Astrocyte (in vitro differentiated cells and primary cell): ENCODE measurements at places on chromosomes 4 and X. TPM values are rescaled to one million over a fixed set of nuclear protein-coding genes. Genes with fewer than 3 reads are reported as not detected.

DNA sequence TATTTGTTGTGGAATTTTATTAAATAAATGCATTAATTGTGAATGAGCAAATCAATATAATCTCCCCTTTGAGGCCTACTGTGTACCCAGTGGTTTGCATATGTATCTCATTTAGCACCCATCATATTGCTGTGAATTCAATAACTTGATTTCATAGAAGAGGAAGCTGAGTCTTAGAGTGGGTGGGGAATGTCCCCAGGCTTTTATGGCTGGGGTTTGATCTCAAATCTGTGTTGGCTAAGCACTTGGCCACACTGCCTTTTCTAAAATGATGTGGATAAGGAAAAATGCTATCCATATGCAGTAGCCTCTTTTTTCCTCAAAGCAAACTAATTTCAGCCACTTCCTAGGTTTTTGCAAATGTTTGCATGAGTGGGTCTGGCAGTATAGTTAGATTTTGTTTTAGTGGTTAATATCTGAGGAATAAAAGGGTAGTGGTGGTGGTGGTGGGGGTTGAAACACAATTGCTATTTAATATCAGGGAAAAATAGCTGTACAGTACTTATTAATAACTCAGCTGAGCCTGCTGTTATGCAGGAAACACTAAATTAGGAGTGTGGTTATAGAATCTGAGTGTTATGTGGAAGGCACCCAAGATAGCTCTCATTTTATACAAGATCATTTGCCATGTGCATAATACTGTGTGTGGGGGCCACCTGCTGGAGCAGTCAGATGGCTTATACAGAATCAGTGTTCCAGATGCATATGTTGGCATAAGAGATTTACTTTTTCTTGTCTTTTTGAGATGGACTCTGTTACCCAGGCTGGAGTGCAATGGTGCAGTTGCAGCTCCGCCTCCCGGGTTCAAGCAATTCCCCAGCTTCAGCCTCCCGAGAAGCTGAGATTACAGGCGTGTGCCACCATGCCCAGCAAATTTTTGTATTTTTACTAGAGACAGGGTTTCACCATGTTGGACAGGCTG, 108.0 kb downstream of the TMEM131L start:
- no peak overlapping the region for H3K4me3 ChIP-seq
- H3K27ac ChIP-seq = no peak overlapping the region
- no peaks in the 10 kb centered on the region for H3K36me3 ChIP-seq
- H3K4me1 ChIP-seq = no peaks in the 10 kb centered on the region

- H3K4me3 ChIP-seq = no peak overlapping the region
- no peaks in the 10 kb centered on the region for H3K36me3 ChIP-seq
- H3K4me1 ChIP-seq = peaks cover 7% of the 10 kb centered on the region
- DNase-seq = peak; percentile 89
- no peaks in the 10 kb centered on the region for H3K27me3 ChIP-seq
Observed at GRCh38 chr4:144754562-144755410, 108.8 kb downstream of the HHIP start.

GRCh38 chr4:88091378-88091777, 67.1 kb downstream of the ABCG2 start:
- H3K36me3 ChIP-seq = no peaks in the 10 kb centered on the region
- no peak overlapping the region for H3K4me3 ChIP-seq
- H3K27ac ChIP-seq = no peak overlapping the region
- no peaks in the 10 kb centered on the region for H3K27me3 ChIP-seq
- peak; percentile 69 for DNase-seq

DNA sequence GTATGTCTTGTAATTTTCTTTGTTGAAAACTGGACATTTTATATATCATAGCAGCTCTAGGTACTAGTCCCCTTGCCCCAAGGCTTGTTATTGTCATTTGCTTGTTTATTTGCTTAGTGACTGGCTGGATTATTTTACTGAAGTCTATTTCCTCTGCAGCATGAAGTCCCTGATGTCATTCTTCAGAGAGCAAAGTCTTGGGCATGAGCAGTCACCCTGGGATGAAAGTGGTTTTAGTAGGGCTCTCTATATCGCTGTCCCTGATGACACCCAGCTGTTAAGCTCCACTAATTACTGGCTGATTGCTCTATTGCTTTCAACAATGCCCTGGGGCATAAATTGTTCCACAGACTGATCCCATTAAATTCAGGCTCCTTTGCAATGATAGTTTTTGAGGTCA, 113.5 kb upstream of the USP9X start:
- no peak for DNase-seq
- H3K27me3 ChIP-seq = no peaks in the 10 kb centered on the region
- H3K4me1 ChIP-seq = no peaks in the 10 kb centered on the region
- H3K4me3 ChIP-seq = no peak overlapping the region
- no peaks in the 10 kb centered on the region for H3K36me3 ChIP-seq

Gene GPRIN3
- total RNA-seq = 2.6 and 6.9 TPM in 2 replicates

Gene GIMD1
- total RNA-seq = not detected in 2 replicates
